ENCODE measurements at places on chromosomes 3 and 15. TPM values are rescaled to one million over a fixed set of nuclear protein-coding genes. Genes with fewer than 3 reads are reported as not detected.
A peak's percentile ranks its signal among the peaks of the same experiment; 100 is the strongest.

- DNase-seq = no peak
- no peak within 1 kb of the TSS for H3K4me3 ChIP-seq
- no peaks in the 10 kb centered on the region for H3K4me1 ChIP-seq
- H3K27me3 ChIP-seq = no peaks in the 10 kb centered on the region
- no peak within 1 kb of the TSS for H3K27ac ChIP-seq
Measured at GRCh38 chr3:12545473-12545791, at the start of gene MKRN2OS. Gene MKRN2OS, minus strand, starts transcription at chr3:12545499. Its CDS starts 35 bp downstream, at chr3:12545464.

DNA sequence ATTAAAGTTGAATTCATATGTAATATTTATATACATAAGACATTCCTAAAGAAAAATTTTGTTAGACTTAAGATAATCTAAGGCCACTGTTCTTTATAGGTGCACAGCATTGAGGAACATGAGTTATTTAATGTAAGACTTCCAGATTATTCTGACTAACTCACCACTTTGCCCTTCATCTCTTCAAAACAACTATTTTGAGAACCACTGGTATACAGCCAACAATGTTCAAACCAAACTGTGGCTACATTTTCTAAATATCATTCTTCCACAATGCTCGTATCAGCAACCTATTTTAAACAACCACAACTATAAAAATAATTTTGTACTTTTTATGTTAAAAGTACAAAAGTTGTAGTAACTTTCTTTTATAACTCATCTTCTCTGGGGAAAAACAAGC lies 199.8 kb upstream of the ALCAM start:
- no peak overlapping the region for H3K27ac ChIP-seq
- no peak for DNase-seq
- H3K36me3 ChIP-seq = no peaks in the 10 kb centered on the region
- no peaks in the 10 kb centered on the region for H3K4me1 ChIP-seq
- no peaks in the 10 kb centered on the region for H3K27me3 ChIP-seq

DNA sequence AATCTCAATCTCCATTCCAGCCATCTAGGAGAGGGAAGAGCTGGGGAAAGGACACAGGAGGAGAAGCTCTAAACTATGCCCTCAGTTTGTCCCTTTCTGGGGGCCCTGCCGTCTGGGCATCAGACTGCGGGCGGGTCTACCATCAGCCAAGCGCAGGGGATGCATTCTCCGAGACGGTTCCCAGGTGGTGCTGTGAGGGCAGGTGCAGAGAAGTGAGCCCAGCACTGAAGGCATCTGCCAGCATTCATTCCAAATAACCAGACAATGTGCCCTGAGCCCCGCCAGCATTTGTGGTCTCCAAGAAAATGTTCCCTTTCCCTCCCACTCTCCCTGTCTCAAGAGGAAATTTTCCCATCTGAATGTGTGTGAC lies 265.7 kb downstream of the XXYLT1 start:
- no peaks in the 10 kb centered on the region for H3K36me3 ChIP-seq
- no peak overlapping the region for H3K27ac ChIP-seq
- DNase-seq = no peak
- H3K4me1 ChIP-seq = no peaks in the 10 kb centered on the region

- no peaks in the 10 kb centered on the region for H3K36me3 ChIP-seq
- H3K4me3 ChIP-seq = no peak overlapping the region
- H3K27ac ChIP-seq = no peak overlapping the region
Measured at GRCh38 chr15:91102546-91103330, 2.7 kb downstream of the SV2B start.

DNA sequence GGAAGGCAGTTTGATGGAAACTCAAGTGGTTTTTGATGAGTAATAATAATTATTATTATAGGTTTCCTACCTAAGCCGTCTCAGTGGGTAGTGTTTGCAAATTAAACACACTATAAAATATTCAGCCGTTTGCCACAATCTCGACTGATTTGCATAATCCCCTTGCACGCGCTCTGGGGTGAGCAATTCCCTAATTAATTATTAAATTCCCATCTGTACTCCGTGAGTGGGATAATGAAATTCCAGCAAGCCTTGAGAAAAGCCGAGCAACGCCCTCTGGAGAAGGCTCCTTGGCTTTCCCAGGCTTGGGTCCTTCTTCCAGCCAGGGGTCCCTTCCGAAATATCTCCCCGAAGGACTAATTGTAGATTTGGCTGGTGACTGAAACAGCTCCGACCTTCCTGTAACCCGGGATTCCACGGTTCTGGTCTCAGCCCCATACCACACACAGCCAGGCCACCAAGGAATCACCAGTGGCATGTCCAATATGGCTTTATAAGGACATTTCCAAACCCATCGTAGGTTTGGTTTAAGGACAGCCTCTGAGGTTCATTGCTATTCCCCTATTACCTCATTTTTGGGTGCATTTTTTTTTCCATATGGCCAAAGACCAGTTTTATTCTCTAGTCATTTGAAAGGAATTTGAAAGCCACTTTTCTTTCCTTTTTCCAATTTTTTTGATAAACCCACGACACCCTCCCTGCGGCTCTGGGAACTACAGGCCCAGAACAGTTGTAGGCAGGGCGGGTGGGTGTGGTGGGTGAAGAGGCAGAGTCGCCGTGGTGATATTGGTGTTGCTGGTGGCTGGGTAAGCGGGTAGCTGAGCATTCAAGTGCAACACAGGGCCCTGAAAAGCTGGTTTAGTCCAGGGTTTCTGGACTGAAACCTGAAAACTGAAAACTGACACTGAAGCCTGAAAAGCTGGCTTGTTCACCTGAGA lies 33.2 kb upstream of the RGMA start:
- peak; percentile 25 for DNase-seq
- H3K4me1 ChIP-seq = peaks cover 3% of the 10 kb centered on the region
- H3K36me3 ChIP-seq = no peaks in the 10 kb centered on the region
- H3K27ac ChIP-seq = no peak overlapping the region

GRCh38 chr3:135383301-135383700 lies 582.2 kb upstream of the PPP2R3A start:
- no peaks in the 10 kb centered on the region for H3K27me3 ChIP-seq
- no peak overlapping the region for H3K27ac ChIP-seq
- H3K4me1 ChIP-seq = no peaks in the 10 kb centered on the region
- no peak for DNase-seq

DNA sequence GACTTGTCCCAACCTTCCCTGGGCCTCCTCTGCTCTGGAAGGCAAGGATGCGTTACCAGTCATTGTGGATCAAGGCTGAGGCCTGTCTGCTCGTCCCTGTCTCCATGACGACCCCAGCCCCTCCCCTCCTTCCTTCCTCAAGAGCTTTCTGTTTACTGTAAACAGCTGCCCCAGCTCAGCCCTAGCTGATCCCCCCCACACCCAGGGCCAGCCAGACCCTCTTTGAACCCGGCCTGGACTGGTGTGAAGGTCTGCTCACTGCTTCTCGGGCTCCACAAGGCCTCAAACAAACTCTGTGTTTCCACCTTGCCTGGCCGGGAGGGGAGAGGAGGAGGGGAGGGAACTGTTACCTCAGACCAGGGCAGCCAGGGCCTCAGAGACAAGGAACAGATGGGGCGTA lies 16.9 kb downstream of the VPS18 start:
- DNase-seq = no peak
- H3K36me3 ChIP-seq = no peaks in the 10 kb centered on the region
- H3K4me1 ChIP-seq = peaks cover 28% of the 10 kb centered on the region
- no peak overlapping the region for H3K27ac ChIP-seq
- no peak overlapping the region for H3K4me3 ChIP-seq

- no peaks in the 10 kb centered on the region for H3K27me3 ChIP-seq
- no peaks in the 10 kb centered on the region for H3K36me3 ChIP-seq
- DNase-seq = no peak
Measured at GRCh38 chr15:59873644-59874272, 130.4 kb upstream of the FOXB1 start.

- no peaks in the 10 kb centered on the region for H3K4me1 ChIP-seq
- H3K4me3 ChIP-seq = no peak overlapping the region
- H3K36me3 ChIP-seq = no peaks in the 10 kb centered on the region
- H3K27ac ChIP-seq = no peak overlapping the region
- no peak for DNase-seq
Measured at GRCh38 chr15:77663256-77663655, 30.5 kb upstream of the LINGO1 start.

DNA sequence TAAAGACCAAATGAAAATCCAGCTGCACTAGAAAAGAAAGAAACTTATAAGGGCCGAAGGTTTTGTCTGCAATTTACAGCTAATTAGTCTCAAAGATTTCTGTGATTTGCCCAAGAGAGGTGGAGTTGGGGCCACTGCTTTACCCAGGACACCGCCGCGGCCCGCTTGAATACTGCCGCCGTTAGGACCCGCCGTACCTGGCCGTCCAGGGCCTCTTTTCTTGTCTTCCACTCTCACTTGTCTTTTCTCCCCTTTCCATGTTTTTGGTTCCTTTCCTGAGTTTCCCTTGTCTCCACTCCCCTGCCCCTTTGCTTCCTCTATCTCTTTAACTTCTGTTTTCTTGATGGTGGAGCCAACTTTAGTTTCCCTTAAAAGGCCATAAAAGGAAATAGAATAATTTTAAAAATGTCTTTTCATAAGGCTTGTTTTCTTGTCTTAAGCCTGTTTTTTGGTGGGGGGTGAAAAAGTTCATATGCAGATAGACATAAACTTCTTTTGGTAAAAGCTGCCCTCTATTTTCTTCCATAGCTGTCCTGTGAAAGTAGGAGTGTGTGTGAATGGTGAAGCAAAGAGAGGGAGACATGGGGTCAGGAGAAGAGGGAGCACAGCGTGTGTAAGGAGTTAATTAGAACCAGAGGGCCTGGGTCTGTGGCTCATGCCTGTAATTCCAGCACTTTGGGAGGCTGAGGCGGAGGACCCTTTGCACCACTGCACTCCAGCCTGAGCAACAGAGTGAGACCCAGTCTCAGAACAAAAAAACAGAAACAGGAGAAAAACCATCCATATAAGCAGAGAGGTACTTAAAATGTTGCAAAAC lies 16.0 kb upstream of the CCNL1 start:
- peak overlapping the region; percentile 92 for H3K27ac ChIP-seq
- no peak for DNase-seq
- H3K4me1 ChIP-seq = no peaks in the 10 kb centered on the region
- peak overlapping the region; percentile 48 for H3K4me3 ChIP-seq

CILP gene
- total RNA-seq = 69.5 TPM

DAZL gene
- total RNA-seq = not detected

CADM2 gene
- total RNA-seq = 51.8 TPM

HHATL gene
- total RNA-seq = not detected

SUCLG2 gene
- 42.0 TPM for total RNA-seq

ZMYND10 gene
- 1.3 TPM for total RNA-seq

IL17RE gene
- 0.59 TPM for total RNA-seq
